ENCODE measurements at places on chromosomes 1 and 21. TPM values are rescaled to one million over a fixed set of nuclear protein-coding genes. Genes with fewer than 3 reads are reported as not detected.
A peak's percentile ranks its signal among the peaks of the same experiment; 100 is the strongest.

The TMEM82 gene
- total RNA-seq, result not detected

The LENEP gene
- total RNA-seq, result not detected

The SH3BGR gene
- total RNA-seq, result 0.63 TPM

The TSPAN2 gene
- total RNA-seq, result 0.95 TPM

DNA sequence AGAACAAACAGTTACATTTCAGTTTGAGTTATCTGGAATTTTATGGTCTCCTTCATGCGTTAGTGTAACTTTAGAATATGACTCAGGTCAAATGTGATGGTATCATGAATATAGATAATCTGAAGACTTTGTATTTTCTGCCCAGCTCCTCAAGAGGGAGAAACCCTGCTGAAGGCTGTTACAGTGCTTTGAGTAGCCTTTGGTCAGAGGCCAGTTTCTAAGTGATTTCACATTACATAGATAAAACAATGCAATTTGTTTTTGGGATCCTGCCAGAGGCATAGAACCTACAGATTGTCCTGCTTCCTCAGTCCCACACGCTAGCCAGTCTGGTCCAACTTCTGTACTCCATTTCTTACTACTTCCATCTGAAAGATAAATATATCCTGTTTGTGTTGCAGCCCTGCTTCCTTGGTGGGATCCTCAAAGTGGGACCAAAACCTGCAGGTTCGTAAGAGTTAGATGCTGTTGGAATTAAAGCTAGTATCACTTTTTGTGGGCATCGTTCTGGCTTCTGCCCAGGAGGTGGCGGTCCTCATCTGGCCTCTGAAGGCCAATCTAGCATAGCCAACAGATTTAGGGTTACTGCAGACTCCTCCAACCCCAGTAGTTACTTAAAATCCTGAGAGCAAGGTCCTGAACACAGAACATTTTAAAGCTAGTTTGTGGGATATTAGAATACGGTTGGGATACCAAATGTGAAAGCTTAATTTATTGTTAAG, 645.8 kb upstream of the USP24 start:
- no peak for DNase-seq

GRCh38 chr1:87462894-87463293, 134.2 kb downstream of the LMO4 start:
- DNase-seq, result no peak

- peak; percentile 35 for DNase-seq
Observed at GRCh38 chr21:45404730-45405270, at the start of gene COL18A1. Gene COL18A1 (plus strand): TSS chr21:45405165. CDS start chr21:45405231, 66 bp downstream.

- DNase-seq, result no peak
Observed at GRCh38 chr1:52195161-52195560, 53.3 kb downstream of the ZFYVE9 start.

- no peak for DNase-seq
Observed at GRCh38 chr1:64946916-64947315, 19.4 kb downstream of the JAK1 start.

The FMO4 gene
- 0.70 TPM for total RNA-seq

DNA sequence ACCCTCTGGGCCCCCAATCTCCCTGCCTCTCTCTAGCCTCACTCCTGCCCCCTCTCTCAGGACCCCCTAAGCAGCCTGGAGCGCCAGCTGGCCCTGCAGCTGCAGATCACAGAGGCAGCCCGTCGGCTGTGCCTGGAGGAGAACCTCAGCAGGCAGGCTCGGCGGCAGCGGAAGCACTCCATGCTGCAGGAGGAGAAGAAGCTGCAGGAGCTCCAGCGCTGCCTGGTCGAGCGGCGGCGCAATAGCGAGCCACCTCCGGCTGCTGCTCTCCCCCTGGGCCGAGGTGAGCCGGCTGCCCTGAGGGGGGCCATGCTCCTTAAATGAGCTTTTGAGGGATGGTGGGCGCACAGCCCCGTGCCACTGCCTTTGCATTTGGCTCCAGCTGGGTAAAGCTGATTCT, 6.2 kb downstream of the INAVA start:
- no peak for DNase-seq
